Left renal cortex interstitium (tissue), 4 donors: ENCODE measurements at places on chromosomes 7 and 10.

DNA sequence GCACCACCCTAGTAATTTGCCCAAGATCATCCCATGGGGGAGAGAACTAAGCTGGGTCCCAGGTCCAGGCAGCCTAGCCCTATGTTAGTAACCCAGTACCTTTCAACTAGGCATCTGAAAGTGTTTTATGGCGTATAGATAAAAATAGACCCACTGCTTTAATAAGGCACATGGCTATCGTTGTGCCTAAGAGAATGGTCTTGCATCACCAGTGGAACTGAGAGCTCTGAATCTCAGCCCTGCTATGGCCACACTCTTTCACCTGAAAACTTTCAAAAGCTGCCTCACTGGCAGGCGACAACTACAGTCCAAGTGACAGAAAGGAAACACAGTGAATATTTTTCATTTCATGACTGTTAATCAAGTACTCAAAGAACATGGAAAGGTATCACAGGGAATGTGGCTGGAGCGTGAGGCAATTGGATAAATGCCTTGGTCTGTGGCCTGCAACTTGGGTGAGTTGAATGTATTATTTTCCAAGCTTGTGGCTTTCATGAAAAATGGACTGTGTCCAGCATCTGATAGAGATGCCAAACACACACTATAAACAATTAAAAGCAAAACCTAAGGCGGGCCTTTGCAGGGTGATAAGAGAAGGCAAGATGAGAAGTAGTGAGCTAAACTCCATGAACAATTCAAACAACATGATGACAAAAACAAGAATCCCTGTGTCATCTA lies 18.0 kb upstream of the SFMBT2 start:
- no peak for DNase-seq

DNA sequence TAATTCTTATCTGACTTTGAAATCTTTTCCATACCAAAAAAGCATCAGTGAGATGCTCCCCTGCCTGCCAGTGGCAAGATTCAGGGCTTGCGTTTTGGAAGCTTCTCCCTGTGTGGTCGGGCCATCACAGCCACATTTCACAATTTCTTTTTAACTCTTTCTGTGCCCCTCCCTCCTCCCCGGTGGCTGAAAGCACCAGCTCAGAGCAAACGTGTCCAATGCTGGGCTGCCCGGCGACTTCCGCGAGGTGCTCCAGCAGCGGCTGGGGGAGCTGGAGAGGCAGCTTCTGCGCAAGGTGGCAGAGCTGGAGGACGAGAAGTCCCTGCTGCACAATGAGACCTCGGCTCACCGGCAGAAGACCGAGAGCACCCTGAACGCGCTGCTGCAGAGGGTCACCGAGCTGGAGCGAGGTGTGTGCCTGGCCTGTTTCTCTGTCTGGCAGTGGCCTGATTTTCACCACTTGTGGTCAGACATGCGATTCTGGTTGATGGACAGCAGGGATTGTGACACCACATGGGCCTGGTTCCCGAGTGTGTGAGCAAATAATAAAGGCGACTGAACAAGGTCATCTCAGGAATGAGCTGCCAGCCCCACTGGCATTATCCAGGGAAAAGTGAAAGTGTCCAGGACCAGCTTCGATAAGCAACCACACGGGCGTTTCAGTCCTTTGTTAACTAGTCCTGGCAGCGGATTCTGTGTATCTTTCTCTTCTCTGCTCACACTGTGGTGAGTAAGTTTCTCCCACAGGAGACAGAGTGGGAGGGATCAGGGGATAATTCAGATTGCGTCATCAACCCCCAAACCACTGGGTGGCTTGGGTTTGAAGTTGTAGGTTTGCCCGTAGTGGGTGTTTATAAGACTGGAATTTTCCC lies 2.6 kb downstream of the NPTX2 start:
- no peak for DNase-seq

GRCh38 chr10:45180946-45181875 lies 134.2 kb downstream of the OR13A1 start:
- no peak for DNase-seq

GRCh38 chr10:62115842-62116241 lies 152.8 kb downstream of the RTKN2 start:
- DNase-seq: no peak

DNA sequence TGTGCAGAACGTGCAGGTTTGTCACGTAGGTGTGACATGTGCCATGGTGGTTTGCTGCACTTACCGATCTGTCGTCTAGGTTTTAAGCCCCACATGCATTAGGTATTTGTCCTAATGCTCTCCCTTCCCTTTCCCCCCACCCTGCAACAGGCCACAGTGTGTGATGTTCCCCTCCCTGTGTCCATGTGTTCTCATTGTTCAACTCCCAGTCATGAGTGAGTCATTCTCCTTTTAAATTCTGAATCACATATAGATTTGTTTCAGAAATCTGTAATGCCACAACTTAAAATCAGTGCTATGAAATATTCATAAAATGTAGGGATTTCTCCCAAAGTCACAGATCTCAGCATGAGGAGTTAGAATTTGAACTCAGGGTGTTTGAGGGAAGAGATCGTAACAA lies 552.5 kb upstream of the MBL2 start:
- DNase-seq: no peak

DNA sequence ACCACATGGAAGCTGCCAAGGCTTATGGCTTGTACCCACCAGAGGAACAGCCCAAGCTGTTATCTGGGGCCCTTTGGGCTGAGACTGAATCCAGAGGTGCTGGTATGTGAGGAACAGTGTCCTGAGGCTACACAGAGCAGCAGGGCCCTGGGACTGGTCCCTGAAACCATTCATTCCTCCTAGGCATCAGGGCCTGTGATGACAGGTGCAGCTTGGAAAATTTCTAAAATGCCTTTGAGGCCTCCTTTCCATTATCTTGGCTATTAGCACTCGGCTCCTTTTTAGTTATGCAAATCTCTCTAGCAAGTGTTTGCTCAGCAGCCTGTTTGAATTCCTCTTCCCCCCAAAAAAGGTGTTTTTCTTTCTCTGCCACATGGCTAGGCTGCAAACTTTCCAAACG lies 1151.7 kb upstream of the LRRN3 start:
- DNase-seq: no peak

DNA sequence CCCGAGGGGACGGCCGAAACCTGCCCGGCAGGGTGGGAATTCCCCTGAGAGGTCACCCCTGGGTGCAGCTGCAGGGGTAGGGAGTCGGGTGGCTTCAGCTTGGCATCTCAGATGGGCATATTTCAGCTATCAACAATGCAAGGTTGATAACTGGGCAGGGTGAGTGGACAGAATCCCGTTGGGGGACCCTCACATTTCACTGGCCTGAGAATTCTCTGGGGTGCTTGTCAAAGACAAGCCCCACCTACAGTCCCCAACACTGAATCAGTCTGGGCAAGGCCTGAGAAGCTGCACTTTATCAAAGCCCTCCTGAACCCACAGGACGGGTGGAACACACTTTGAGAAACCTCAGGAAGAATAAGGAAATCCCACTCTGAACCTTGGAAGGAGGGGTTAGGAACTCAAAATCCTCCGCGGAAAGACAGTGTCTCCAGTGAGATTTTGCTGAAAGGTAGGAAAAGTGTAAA lies 3.1 kb downstream of the RGS10 start:
- DNase-seq: no peak

DNA sequence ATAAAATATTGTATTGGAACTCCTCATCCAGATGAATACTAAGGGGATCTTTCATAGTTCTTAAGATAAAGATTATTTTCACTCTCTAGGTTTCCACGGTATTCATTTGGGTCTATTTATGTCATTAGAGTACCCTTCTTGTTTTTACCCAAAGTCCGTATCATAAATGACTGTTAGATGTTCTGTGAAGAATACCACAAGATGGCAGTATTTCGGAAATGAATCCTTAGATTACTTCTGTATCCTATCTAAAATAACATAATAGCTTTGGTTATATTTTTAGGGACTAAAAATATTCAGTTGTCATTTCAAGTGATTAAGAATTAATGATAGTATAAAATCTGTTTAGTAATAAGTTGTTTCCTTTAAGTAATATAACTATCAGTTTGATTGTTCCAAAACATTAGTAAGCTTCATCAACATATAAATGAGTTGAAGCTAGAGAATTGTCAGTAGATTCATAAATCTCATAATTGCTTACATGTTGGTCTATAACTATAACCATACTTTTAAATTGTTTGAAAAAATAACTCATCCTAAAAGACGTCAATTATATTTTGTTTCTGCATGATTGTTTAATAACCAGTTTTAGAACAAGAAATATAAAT lies 337.5 kb upstream of the KCND2 start:
- no peak for DNase-seq

DNA sequence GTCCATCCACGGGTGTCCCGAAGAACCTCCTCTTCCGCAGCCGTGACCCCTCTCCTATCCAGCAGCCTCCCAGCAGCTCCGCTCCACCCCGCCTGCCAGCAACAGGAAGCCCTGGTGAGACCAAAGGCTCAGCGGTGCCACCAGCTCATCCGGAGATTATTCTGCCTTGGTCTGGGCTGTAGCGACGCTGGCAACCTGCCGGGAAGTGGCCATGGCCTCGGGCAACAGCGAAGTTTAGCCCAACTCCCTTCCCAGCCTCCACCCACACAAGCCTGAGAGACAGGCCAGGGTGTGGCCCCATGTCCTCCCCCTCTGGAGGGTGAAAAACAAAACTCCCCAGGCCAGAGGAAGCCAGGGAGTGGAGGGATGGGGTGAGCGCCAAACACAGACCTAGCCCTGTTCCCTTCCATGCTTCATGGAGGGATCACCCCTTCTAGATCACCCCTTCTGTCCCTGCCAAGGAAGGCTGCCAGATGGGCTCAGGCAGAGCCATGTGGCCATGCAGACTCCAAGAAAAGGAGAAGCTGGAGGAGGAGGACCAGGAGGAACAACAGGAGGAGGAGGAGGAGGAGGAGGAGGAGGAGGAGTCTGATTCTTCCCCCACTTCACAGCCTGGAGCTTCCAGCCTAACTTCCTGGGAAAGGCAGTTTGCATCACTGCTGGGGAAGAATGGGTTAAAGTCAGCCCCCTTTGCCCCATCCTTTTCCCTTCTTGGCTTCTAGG lies 918 bp downstream of the CALHM2 start:
- DNase-seq: no peak

DNA sequence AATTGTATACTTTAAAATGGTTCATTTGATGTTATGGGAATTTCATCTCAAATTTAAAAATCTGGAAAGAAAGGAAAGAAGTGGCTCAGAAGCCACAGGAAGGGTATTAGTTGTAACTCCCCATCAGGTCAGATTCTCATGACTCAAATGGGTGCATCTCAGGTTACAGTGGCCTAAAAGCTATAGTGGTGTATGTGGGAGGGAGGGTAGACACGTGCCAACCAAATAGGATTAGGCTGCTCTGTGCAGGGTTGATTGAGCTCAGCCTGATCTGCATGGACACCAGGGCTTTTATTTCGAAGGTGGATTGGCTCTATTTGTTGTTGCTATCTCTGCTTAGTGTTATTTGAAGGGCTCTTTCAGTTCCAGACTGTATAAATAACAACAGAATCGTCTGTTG lies 121.5 kb upstream of the PRR15 start:
- no peak for DNase-seq

DNA sequence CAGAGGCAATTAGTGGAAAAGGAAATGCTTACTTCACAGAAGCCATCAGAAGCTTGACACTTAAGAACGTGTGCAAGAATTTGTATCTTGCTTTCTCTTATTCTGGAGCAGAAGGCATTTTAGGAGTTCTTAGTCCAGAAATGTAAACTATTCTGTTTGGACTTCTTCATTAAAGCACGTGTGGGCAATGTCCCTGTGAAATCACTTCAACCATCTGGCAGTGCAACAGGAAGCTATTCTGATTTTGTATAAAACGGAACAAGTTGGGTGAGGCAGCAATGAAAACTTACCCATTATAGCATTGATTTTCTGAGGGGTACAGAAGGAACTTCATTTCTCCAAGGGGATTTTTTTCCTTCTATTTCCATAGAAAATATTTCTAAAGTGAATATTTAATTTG lies 21.3 kb upstream of the ARHGAP21 start:
- no peak for DNase-seq
